Activated CD4-positive, alpha-beta T cell treated with anti-CD3 and anti-CD28 coated beads for 36 hours (primary cell): ENCODE measurements at places on chromosomes 2 and 18.

- H3K27ac ChIP-seq: peak overlapping the region; percentile 0
- H3K4me3 ChIP-seq: no peak overlapping the region
- peaks cover 7% of the 10 kb centered on the region for H3K4me1 ChIP-seq
- no peaks in the 10 kb centered on the region for H3K27me3 ChIP-seq
- peaks cover 54% of the 10 kb centered on the region for H3K36me3 ChIP-seq
These were observed 148.9 kb upstream of the CCDC195 start for GRCh38 chr2:224865016-224865415.

DNA sequence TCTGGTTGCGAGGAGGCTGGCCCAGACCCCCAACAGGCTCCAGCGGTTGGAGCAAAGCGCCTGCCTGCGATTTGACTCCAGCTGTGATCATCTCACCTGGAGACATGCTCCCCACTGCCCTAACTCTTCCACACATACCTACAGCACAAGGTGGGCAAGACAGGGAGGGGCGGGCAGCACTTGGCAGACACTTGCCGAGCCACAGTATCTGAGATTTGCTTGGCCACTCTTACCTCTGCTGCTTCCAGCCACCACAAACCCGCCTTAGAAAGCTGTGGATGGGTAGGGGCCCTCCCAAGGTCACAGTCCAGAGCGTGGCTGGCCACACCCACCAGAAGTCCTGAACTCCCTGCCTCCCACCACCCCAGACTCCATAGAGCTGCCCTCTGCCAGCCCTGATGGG is 8.2 kb downstream of the CYP26B1 start:
- peaks cover 16% of the 10 kb centered on the region for H3K27me3 ChIP-seq
- H3K36me3 ChIP-seq: no peaks in the 10 kb centered on the region
- H3K4me1 ChIP-seq: peaks cover 7% of the 10 kb centered on the region
- no peak for DNase-seq
- no peak overlapping the region for H3K4me3 ChIP-seq
- no peak overlapping the region for H3K27ac ChIP-seq

DNA sequence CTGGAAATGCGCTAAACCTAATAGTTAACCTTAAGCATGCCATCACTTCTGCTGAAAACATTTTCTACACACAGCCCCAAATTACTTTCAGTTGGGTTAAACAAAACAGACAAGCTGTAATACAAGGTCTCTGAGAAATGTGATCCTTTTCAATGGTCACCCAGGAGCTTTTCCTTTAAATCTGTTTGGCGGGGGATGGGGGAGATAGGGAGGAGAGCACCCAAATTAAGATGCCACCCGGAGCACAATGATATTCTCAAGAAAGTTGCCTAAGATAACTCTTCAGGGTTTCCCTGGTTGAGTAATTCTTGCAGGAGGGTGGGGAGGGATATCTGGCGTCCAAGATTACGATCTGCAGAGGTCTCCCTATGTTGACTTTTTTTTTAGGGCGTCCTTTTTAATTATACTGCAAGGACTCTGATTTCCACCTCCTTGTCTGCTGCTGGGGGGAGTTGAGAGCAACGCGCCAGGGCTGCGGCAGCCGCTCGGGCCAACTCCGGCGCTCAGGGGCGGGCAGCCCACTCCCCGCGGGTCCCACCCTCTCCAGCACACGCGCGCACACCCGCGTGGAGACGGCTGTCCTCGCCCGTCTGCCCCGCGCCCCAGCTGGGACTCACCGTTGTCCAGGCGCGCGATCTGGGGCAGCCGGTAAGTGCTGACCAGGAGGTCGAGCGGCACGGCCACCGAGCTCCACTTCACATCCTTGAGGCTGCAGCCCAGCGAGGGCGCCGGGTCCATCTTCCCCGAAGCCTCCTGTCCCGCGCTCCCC is 807 bp downstream of the GAREM1 start:
- H3K4me3 ChIP-seq: peak overlapping the region; percentile 57
- H3K27ac ChIP-seq: no peak overlapping the region
- DNase-seq: peak; percentile 11
- H3K4me1 ChIP-seq: peaks cover 24% of the 10 kb centered on the region
- peaks cover 44% of the 10 kb centered on the region for H3K27me3 ChIP-seq

GRCh38 chr2:238591732-238592131 is 165.0 kb downstream of the ASB1 start:
- no peaks in the 10 kb centered on the region for H3K4me1 ChIP-seq
- H3K27ac ChIP-seq: no peak overlapping the region
- no peaks in the 10 kb centered on the region for H3K36me3 ChIP-seq
- no peak overlapping the region for H3K4me3 ChIP-seq
- H3K27me3 ChIP-seq: peaks cover 1% of the 10 kb centered on the region
